Osteocyte (in vitro differentiated cells): ENCODE measurements at places on chromosomes 5 and 9.

DNA sequence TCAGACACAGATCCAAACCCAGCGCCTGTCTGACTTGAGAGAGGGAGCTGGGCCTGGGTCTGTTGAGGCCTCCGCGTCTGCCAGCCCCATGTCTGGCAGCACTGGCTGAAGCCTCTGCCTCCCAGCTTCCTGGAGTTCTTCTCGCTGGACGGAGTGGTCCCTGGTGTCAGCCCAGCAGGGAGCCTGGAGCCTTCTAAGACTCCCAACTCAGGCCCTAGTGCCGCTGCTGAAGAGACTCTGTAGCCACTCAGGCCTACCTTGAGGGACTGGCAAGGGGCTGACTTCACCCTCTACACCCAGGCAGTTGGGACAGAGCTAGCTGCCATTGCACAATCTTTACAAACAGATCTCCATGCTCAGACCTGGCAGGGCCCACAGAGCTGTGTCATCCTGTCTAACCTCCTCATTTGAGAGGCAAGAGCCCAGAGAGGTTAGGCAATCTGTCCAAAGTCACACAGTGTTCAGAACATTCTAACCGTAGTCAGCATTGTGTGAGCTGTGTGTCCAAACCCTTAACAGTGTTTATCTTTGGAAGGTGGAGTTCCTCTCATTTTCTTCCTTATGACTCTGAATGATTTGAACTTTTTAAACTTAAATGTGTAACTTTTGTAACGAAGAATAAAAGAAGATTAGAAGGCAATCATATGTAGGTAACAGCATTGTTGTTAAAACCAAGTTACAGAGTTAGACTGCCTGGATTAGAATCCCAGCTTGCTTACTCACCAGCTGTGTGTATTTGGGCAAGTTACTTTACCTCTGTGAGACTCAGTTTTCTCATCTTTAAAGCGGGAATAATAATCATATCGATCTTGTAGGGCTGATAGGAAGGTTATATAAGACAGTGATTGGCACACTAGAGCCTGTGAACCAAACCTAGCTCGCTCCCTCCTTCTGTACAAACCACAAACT lies 4.6 kb upstream of the DUSP1 start:
- H3K4me1 ChIP-seq: peaks cover 69% of the 10 kb centered on the region
- no peak overlapping the region for H3K4me3 ChIP-seq
- DNase-seq: no peak
- peak overlapping the region; percentile 95 for H3K27ac ChIP-seq
- no peaks in the 10 kb centered on the region for H3K36me3 ChIP-seq

DNA sequence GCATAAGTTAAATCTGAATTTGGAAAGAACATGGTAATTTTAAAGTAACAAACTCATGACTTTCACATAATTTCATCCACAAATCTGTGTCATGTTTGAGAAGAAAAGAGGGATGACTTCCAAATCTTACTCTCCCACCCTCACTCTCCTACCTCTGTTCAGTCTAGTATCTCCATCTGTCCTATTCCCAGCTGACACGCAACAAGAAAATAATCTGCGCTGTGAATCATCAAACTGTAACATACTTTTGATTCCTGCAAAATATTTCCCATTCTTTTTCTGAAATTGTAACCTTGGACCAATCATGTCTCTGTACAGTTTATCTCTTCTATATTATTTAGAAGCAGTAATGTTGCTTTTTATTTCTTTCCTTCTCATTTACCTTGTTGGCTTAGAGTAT lies 91.4 kb downstream of the SLC12A2 start:
- peaks cover 30% of the 10 kb centered on the region for H3K36me3 ChIP-seq
- H3K4me3 ChIP-seq: no peak overlapping the region

DNA sequence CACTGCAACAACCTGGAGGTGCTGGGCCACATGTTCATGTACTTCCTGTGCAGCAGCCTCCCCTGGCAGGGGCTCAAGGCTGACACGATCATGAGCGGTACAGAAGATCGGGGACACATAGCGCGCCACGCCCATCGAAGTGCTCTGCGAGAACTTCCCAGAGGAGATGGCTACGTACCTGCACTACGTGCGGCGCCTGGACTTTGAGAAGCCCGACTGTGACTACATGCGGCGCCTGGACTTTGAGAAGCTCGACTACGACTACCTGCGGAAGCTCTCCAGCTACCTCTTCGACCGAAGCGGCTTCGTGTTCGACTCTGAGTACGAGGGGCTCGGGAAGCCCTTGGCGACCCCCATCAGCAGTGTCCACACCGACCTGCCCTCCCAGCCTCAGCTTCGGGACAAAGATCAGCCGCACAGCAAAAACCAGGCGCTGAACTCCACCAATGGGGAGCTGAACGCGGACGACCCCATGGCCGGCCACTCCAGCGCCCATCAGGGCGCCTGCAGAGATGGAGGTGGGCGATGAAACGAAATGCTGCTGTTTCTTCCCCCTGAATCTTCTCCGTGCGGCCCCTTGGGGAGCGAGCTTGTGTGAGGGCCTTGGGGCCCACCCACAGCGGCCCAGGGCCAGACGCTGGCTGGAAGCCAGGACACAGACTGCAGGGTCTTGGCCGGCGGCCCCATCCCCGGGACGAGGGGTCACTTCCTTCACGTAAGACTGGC lies 56.5 kb downstream of the JAK2 start:
- peaks cover 39% of the 10 kb centered on the region for H3K36me3 ChIP-seq
- no peaks in the 10 kb centered on the region for H3K27me3 ChIP-seq
- H3K27ac ChIP-seq: no peak overlapping the region
- no peak for DNase-seq
- H3K4me3 ChIP-seq: no peak overlapping the region

GRCh38 chr5:53319315-53319714 lies 161.1 kb upstream of the FST start:
- no peaks in the 10 kb centered on the region for H3K27me3 ChIP-seq
- no peak overlapping the region for H3K4me3 ChIP-seq
- no peak overlapping the region for H3K27ac ChIP-seq
- H3K36me3 ChIP-seq: no peaks in the 10 kb centered on the region
